ENCODE measurements at places on chromosomes 6 and 20.
A peak's percentile ranks its signal among the peaks of the same experiment; 100 is the strongest.

DNA sequence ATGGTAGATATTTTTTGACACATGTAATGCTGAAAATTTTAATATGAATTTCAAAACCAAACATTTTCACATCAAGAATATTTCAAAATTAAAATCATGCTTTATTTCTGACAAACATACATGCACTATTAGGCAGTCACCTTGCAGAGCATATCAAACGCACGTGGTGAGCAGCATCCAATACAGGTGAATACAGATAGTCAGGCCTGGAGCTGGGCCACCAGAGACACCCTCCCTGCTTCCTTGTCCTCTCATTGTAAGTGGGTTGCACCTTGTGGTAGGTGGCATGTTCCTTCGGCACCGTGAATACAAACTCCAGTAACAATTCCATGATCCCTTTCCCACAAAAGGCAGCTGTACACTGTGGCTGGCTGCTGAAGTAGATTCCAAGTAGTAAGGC is 8.9 kb downstream of the REV3L start:
- no peak for DNase-seq

GRCh38 chr20:50579511-50579910 is 69.3 kb downstream of the PTPN1 start:
- no peak for DNase-seq

- DNase-seq: peak; percentile 29
Measured at GRCh38 chr6:5205035-5205507, 55.7 kb downstream of the LYRM4 start.

DNA sequence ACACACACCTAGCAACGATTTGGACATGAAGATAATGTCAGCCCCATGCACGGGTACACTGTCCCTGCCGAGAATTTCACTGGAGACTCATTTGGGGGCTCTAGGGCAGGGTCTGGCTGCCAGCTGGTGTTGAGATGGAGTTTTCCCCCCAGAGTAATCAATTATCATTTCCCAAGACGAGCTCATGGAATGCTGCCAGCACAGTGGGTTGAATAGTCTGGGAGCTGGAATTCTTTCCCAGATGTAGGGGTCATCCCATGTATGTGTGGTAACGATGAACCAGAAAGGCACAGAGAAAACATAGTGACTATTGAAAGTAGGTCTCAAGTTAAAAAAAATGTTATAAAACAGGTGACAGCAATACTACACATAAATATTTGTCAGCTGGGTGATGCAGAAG is 579.9 kb downstream of the MAFB start:
- DNase-seq: no peak

- no peak for DNase-seq
Measured at GRCh38 chr20:33568378-33568777, 78.5 kb downstream of the CBFA2T2 start.

DNA sequence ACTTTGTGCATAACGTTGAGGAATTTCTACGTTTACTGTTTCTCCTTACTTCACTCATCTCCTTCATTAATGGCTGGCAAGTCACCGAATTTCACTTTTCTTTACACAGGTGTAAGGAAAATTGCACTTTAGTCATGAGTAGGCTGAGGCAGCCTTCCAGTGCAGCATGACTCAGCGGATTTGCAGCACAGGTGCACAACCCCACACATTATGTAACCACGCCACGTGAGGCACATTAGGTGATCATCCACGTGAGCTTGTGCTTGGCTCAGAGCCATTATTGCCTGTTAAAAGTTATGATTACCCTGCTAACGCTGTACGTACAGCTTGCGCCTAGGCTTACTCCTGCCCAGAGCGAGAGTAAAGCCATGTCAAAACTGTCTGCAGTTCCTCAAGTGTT is 158.8 kb downstream of the NKAIN2 start:
- no peak for DNase-seq

DNA sequence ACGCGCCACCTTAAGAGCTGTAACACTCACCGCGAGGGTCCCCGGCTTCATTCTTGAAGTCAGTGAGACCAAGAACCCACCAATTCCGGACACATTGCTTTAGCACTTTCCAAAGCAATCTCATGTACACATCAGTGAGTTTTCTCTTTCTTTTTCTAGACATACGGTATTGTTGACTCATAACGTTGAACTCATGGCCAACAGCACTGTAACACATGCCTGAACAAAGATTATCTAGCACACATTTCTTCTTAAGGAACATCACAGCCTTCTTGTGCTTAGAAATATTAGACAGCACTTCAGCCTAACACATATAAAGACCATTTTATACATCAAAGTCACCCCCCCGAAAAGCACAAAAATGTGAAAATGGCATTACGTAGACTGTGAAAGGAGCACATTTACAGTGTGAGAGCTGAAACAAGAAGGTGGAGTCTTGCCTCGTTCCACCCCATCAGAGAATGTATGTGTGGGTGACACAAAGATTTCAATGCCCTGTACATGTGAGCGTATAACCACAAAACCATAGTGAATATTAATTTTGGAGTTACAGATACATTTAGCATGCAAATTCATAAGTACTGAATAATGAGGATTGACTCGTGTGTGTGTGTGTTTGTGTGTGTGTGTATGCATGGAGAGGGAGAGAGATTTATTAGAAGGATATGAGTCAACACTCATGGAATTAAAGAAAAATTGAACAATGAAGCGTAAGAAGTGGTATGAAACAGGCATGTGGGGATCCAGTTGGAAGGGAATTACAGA is 134.1 kb downstream of the FAM83B start:
- DNase-seq: peak; percentile 99

- no peak for DNase-seq
Measured at GRCh38 chr6:146972546-146972945, 231.7 kb upstream of the STXBP5 start.

- peak; percentile 74 for DNase-seq
Measured at GRCh38 chr6:134060491-134061106, 8.2 kb upstream of the SLC2A12 start.

DNA sequence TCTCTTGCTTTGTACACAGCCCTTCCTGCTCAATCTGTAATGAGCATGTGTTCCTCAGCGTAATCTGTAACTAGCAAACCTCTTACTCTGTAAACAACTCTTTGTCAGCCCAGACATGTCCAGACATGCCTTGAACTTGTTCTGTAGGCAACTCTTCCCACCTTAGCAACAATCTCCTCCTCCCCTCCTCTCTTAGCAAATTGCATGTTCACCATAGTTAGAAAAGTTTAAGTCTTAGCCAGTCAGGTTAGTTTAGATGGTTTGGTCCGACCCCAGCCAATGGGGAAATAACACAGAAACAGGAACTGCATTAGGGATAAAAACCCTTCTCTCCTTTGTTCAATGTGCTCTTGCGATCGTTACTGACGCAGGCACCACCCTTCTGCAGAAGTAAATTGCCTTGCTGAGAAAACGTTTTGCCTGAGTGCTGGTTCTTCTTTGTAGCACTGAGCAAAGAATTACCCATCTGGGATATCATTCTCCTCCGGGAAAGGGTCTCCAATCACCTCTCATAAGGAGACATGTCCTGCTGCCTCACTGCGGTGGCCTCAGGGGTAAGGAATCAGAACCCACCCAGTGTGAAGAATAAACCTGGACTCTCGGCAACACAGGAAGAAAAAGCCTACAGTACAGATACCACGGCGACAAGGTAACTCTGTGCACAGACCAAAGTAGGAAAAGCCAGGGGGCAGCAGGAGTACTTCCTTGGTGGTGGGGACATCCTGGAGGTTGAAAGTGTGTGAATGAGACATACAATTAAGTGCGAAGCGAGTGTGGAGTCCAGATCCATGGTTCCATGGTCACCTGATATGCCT is 26.2 kb downstream of the PLN start:
- peak; percentile 40 for DNase-seq

DNA sequence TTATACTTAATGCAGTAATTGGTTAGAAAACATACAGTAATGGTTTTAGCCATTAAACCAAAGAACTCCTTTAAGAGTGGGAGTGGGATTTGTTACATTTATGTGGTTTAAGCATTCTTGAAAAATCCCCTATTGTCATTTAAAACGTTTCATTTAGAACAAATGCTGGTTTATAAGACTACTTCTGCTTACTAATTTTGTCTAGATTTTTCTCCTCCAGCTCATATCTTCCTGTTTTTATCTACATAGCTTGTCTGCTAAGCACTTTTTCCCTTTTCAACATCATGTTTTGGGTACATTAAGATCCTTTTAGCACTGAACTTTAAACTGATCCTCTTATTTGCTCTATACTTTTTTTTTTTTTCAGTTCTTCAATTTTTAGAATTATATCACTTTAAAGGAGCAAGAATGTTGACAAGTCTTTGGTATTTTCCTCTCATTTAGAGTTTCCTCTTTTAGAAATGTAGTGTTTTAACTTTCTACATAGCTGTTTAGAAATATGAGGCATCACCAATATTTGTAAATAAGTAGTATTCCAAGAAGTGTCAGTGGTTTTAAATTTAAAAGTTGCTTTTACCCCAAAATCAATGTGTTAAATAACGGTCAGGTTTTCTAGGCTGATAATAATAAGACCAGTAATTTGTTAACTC is 80.9 kb downstream of the SESN1 start:
- no peak for DNase-seq

- DNase-seq: peak; percentile 63
Measured at GRCh38 chr6:116446399-116446798, 14.8 kb upstream of the CALHM6 start.

- DNase-seq: no peak
Measured at GRCh38 chr20:41228858-41229257, 88.7 kb downstream of the ZHX3 start.

DNA sequence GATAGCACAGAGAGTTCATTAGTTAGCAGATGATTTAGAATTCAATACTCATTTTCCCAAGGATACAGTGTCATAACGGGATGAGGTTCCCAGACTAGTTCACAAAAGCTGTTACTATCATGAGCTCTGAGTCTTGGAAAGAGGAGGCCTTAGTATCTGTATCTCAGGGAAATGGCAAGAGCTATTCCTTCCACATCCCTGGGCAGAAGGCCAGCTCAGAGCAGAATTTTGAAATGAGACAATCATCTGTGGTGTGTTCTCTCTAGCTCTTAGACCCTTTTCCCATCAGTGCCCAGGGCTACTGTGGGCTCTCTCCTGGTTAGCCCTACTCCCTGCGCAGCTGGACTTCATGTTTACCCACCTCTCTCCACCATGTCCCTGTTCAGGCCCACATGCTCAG is 64.5 kb downstream of the JAG1 start:
- DNase-seq: peak; percentile 92

DNA sequence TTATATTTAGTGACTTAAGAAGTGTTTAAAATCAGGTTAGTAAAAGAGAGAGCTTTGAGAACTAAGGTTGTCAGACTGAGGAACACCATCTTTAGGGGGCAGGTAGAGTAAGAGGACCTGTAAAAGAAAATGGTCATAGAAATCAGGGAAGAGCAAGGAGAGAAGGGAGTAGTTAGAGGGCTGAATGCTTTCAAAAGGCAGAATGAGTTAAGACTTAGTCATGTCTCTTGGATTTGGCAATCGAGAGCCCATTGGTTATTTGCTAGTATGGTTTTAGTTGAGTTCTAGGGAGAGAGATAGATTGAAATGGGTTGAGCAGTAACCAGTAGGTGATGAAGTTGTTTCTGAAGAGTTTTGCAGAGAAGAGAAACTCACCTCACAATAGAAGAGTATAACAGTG is 51.1 kb downstream of the RALGAPB start:
- DNase-seq: peak; percentile 47

- peak; percentile 5 for DNase-seq
Measured at GRCh38 chr20:19026121-19026878, 186.1 kb upstream of the SLC24A3 start.

DNA sequence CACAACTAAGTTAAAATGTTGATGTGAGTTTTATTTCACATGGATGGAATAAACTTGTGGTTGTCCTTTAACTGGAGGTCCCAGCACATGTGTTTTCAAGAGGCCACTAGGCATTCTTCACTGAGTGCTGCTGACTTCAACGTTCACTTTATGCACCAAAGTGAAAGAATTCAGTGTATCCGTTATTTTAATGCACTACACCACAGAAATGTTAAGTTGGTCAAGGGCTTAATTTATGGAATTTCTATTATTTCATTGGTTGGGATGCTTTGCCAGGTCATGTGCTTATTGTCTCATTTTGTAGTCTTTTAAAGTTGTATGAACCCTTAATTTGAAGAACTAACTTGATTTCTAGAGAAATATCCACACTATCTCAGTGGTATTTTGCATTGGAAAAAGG is 106.4 kb downstream of the PPP1R14C start:
- DNase-seq: peak; percentile 78

Measured in AG10803 (cell line).